ENCODE measurements at places on chromosomes 13 and 19.
A peak's percentile ranks its signal among the peaks of the same experiment; 100 is the strongest.

- H3K27me3 ChIP-seq, result peaks cover 41% of the 10 kb centered on the region
- no peak overlapping the region for H3K4me3 ChIP-seq
- no peaks in the 10 kb centered on the region for H3K4me1 ChIP-seq
Observed at GRCh38 chr19:7729211-7729610, 2.7 kb downstream of the CLEC4G start.

GRCh38 chr13:30743319-30744055 is 8.1 kb downstream of the ALOX5AP start:
- H3K27me3 ChIP-seq, result no peaks in the 10 kb centered on the region
- no peaks in the 10 kb centered on the region for H3K36me3 ChIP-seq
- H3K4me1 ChIP-seq, result peaks cover 47% of the 10 kb centered on the region
- peak overlapping the region; percentile 72 for H3K27ac ChIP-seq
- no peak overlapping the region for H3K4me3 ChIP-seq

- peaks cover 23% of the 10 kb centered on the region for H3K4me1 ChIP-seq
- peak overlapping the region; percentile 45 for H3K27ac ChIP-seq
- H3K4me3 ChIP-seq, result no peak overlapping the region
- DNase-seq, result no peak
- H3K27me3 ChIP-seq, result no peaks in the 10 kb centered on the region
Observed at GRCh38 chr19:46730595-46730994, 13.7 kb upstream of the PRKD2 start.

GRCh38 chr13:46211116-46211482 is 629 bp upstream of the LRRC63 start:
- peaks cover 4% of the 10 kb centered on the region for H3K4me1 ChIP-seq
- no peak overlapping the region for H3K27ac ChIP-seq
- H3K27me3 ChIP-seq, result no peaks in the 10 kb centered on the region
- H3K36me3 ChIP-seq, result no peaks in the 10 kb centered on the region

GRCh38 chr19:6292006-6292405 is 12.2 kb upstream of the MLLT1 start:
- H3K4me3 ChIP-seq, result no peak overlapping the region
- H3K36me3 ChIP-seq, result no peaks in the 10 kb centered on the region

GRCh38 chr13:95176611-95177259 is 124.5 kb downstream of the ABCC4 start:
- H3K27me3 ChIP-seq, result no peaks in the 10 kb centered on the region
- no peaks in the 10 kb centered on the region for H3K36me3 ChIP-seq
- no peak overlapping the region for H3K4me3 ChIP-seq
- no peak overlapping the region for H3K27ac ChIP-seq

Measured in SJSA1 (cell line).